ENCODE measurements at places on chromosomes 13 and 19.

DNA sequence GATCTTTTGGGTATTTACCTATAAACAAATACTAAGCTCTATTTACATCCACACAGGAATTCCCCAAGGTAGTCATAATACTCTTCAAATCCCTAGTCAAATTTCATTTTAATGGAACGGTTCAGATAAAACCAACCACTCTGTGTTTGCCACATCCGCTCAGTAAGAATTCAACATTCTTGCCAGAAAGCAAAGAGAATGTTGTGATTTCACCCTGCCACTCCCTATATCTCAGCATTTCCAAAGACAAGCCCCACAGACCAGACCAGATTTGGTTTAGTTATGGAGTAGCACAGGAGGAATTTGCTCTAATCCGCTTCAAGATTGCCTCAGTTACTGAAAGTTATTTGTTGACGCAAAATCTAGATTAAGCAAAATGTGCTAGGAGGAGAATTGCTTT lies 105.6 kb upstream of the SERP2 start:
- no peak for DNase-seq

GRCh38 chr19:840519-841206 lies at the start of gene PRTN3:
Gene PRTN3 (plus strand): TSS chr19:840999. CDS start chr19:841009, 10 bp downstream.
- no peak for DNase-seq

DNA sequence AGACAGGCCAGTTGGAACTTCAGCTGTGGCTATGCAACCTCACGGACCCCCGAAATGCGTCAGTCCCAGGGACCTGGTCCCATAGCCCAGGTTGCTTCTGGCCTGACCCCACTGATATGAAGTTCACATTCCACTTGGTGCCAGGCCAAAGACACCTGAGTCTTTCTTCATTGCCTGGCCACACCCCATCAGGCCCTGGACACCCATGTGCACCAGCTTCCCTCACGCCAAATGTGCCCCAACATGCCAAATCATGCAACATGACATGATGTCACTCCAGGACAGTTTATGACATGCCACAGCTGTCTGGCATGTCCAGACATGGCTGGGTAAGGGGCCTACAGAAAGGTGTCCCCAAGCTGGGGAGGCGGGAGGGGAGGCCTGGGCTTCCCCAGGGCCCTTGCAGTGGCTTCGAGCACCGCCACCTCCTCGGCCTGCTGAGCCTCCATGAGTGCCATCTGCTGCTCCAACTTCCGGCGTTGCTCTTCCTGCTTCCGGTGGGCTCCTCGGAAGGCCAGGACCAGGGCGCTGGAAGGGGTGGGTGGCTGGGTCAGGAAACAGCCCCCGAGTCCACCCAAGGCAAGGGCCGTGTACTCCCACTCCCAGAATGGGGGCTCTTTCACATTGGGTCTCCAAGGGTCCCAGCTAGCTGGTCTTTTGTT lies 4.3 kb upstream of the NR2F6 start:
- DNase-seq = no peak

DNA sequence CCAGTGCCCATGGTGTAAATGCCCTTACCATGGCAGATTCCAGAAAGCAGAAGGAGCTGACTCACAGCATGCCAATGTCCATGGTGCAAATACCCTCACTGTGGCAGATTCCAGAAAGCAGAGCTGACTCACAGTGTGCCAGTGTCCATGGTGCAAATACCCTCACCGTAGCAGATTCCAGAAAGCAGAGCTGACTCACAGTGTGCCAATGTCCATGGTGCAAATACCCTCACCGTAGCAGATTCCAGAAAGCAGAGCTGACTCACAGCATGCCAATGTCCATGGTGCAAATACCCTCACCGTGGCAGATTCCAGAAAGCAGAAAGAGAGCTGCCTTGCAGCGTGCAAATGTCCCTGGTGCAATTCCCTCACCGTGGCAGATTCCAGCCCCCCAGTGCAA lies 163.8 kb upstream of the SOX1 start:
- DNase-seq = peak; percentile 14

- no peak for DNase-seq
These were observed 37.3 kb upstream of the GTF2F2 start for GRCh38 chr13:45082964-45083363.
